ENCODE measurements at places on chromosomes 12 and 14.

DNA sequence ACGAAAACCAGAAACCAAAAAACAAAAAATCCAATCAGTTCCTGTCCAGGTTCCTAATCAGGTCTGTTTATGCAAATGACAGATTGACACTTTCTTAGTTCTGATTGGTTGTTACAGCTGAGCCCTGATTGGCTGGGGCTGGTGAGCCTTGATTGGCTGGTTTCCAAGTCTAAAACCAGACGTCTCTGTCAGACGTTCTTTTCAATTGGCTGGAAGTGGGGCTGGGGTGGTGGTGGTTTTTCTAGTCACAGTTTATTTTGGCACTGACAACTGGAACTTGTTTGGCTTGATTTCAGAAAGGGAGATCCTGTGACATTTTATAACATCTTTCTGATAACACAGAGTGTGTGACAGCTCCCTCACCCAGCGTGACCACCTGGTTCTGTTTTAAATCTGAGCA lies 36.1 kb upstream of the PRICKLE1 start:
- DNase-seq = no peak

DNA sequence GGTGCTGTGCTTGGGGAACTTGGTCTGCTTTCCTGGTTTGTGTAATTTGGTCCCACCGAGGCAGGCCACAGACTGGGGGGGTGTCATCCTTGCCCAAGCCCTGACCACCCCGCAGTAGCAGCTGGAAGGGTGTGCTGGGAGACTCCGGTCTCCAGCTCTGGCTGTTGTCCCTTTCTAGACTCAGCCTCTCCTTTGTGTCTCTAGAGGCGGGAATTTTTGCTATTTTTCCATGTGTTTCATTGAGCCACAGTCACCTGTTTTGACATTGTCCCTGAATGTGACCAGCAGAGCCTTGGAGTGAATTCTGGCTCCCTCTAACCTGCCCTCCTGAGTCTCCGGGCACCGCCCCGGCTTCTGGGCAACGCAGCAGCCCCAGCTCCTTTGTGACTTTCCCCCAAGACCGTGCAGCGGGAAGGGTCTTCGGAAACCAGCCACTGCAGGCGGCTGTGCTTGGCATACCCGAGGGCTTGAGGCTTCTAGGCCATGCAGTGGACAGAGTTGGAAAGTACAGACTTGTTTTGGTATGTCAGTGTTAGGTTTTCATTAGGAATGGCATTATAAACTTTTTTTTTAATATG lies 98.6 kb downstream of the TNFAIP2 start:
- DNase-seq = no peak

DNA sequence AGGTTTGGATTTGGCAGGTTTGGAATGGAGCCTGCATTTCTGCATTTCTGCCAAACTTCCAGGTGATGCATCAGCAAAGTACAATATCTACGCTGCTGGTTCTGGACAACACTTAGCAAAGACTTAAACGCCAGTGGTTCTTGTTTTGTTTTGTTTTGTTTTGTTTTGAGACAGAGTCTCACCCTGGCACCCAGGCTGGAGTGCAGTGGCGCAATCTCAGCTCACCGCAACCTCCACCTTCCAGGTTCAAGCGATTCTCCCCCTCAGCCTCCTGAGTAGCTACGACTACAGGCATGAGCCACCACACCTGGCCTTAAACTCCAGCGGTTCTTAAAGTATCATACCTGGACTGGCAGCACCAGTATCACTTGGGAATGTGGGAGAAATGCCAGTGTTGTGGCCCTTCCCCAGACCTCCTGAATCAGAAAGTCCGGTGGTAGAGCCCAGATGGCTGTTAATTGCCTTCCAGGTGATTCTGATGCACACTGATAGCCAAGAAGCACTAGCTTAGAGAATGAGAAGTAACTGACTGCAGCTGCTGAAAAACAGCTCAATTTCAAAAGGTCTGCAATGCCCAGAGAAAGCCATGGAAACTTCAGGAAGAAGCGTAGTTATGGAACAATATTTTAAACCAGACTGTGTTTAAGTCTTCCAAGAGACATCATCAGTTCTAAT lies 114.8 kb upstream of the FOXN3 start:
- DNase-seq = no peak

DNA sequence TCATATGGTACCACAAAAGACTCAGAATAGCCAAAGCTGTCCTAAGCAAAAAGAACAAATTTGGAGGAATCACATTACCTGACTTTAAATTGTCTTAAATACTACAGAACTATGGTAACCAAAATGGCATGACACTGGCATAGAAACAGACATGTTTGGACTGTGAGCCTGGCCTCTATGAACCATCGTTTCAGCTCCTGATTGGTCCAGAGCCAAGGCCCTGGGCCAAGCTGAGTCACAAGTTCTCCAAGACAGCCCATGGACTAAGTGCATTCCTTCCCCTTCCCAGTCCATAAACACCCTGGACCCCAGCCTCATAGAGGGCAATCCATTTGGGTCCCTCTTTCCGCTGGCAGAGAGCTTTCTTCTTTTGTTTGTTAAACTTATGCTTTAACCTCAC lies 12.1 kb upstream of the PRR4 start:
- DNase-seq = no peak

DNA sequence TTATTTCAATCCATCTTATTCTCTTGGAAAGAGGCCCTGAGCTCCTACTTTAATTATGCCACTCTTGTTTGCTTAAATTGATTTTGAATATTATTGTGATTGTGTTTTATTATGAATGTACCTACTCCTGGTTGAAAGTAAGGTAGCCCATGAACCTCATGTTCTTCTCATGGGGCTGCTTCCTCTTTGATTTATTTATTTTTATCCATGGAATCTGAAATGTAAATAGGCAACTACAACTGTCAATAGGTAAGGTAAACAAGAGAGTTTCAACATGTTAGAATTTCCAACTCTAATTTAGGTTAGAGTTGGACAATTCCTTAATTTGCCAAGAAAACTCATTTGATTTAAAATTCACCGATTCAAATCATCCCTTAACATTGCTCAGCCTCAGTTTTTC lies 16.2 kb downstream of the TPH2 start:
- no peak for DNase-seq

DNA sequence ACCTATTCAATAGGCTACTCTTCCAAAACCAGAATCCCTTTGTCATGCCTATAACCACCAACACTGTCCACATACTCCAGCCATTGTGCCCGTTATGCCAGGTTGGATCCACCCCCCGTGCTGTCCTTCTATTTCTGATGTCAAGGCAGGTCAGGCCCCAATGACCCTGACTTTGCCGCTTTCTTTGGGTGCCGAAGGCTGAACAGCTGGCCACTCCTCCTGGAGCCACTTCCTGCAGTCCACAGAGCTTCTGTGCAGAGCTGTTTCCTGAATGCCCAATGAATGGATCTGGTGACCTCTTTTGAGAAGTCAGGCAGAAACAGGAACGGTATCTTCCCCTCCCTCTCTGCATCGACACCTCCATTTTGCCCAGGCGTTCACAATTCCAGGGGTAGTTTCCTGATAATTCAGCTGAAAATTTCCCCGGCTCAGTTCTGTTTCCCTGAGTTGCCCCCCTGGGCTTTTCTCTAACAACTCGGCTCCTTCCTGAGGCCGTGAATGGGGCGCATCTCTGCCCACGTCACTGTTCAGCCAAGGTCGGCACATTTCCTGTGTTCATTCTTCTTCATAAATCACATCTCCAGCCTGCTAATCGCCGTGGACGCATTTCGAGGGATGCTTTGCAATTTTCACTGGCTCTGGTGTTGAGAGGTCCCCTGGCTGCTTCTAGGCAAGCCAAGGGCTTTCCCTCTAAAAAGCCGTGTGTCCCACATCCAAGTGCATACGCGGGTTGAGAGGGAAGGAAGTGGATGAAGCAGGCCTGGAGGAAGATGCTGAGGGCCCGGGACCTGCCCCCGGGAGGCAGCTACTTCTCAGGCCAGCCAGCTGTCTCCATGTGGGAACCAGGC lies 86.5 kb downstream of the PAPOLA start:
- no peak for DNase-seq

DNA sequence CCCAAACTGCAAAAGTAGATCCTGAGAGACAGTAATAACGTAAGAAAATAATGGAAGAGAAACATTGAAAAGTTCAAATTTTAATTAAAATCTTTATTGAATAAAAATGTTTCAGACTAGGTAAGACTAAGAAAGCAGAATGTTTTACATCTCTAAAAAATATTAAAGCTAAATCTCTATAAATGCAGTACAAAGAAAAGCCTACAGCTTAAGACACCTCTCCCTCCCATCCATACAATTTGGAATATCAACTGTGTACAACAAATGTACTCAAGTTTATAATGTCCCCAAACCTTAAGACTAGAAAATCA lies 8.5 kb upstream of the CERS5 start:
- no peak for DNase-seq

DNA sequence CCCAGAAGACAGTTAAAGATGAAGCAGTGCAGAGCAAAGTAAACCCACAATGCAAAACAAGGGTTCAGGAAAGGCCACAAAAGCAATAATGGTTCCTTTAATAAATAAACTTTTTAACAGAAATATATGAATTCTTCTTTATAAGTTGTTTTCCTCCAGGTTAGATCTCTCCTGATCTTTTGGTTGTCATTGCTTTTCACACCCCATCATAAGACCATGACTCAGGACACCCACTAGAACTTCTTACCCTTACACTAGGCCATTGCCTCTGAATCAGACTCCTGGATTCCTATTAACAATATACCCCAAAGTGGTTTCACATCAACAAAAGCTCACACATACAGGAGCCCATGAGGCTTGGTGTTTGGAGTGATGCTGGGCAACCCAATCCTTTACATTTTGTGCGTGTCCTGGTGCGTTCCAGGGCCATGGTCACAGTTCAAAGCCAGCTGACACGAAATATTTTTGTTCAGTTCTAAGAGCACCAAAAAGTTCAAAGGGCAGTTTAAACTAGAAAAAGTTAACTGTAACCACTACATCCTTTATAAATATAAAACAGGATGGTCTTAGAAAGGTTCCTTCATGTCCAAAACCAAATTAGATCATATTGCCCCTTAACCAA lies 187.0 kb downstream of the EPS8 start:
- no peak for DNase-seq

- DNase-seq = no peak
Observed at GRCh38 chr14:35975814-35976213, 149.7 kb downstream of the BRMS1L start.

DNA sequence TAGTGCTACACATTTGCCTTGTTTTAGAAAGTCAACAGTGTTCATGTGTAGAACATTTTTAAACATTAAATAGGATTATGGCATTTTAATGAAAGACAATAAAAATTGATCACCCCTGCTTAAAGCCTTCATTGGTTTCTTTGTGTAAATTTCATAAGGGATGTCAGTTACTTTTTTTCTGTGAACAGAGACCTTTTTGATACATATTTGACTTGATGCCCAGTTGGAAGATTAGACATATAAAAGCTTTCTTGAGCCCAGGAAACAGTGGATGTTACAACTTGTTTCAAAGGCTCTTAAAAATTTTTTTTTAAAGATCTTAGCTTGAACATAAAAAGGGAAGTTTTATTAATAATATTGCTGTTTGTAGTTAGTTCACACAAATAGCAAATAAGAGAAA lies 168.7 kb upstream of the PDZRN4 start:
- no peak for DNase-seq

DNA sequence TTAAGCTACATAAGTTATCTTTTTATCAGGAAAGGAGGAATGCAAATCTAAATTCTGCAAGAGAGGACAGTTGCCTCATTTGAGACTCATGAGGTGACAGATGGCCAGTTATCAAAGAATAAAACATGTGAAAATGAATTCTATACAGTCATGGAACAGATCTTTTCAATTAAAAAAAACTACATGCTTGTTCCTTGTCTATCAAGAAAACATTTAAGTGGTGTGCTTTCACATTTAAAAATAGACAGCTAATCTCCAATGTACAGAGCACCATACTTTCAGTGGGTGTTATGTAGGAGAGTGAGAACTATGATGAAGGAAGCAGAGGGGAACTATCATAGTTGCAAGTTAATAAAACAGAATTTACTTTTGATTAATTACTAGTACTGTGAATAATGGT lies 76.7 kb upstream of the TTC7B start:
- no peak for DNase-seq

- no peak for DNase-seq
Observed at GRCh38 chr12:130608132-130608531, 108.0 kb downstream of the RIMBP2 start.

DNA sequence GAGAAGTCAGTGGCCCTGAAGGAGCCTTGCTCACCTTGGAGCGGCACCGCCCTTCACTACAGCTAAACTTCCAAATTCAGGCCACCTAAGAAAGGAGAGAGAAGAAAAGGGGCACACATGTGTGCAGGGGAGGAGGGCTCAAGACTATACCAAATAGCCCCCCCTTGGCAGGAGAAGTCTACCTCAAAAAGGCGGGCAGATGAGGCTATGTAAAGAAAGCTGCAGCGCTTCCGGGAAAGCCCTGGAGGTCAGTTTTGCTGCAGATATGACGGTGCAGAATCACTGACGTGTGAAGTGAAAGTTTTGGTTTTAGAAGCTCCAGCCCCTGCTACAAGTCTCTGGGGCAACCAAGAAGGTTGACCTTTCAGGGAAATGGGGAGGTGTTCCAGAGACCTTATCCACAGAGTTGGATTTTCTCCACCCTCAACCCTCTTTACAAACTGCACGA lies 48.2 kb upstream of the PNMA1 start:
- no peak for DNase-seq

DNA sequence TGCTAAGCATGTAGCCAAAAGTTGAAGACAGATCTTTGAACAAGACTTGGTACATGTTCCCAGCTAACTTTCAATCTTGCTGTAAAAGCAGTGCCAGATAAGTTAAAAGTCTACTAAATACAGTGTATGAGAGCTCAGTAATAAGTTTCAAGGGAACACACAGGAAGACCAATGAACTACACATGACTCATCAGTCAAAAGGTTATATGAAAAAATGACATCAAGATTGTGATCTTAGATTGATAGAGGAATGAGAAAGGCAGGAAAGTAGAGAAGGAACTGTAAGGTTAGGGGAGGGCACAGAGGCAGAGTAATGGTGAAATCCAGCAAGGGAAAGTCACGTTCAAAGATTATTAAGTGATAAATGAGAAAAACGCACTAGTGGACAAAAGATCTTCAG lies 249.9 kb upstream of the FLRT2 start:
- no peak for DNase-seq

GRCh38 chr12:111344254-111344875 lies 24.5 kb downstream of the PHETA1 start:
- no peak for DNase-seq

DNA sequence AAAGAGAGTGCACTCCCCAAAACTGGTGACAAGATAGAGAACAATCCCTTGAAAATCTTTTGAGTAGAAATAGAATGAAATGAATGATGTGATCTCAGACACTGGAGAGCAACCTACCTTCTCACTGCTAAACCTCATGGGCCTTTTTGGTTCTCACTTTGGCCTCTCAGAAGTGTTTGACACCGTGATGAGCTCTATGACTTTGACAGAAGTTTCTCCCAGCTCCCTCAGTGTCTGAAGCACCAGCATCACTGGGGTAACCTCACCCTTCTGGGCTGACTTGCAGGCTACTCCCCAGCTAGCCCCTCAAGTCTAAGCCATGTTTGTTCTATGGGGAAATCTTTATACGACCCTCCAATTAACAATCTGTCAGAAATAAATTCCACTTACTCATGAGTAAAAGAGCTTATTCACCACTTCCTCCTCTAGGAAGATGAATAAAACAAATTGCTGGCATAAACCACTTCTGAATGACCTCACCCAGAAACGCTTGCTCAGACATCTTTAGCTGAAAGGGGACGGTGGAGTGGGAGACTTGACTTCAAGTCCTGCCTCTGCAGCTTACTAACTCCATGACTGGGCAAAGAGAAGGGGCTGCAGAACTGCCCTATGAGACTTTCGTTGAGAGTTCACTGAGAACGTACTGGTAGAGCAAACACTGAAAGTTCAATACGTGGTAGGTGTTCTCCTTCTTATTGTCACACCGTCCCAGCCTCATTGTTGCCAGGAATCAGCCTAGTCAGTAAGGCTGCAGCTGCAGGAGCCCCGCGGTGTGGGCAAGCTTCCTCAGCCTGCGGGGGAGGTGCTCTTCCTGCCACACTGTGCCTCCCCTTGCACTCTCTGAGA lies 46.5 kb downstream of the ST8SIA1 start:
- DNase-seq = no peak

Data from thymus (tissue), 14 donors.